Left lobe of liver (tissue), 2 donors: ENCODE measurements at places on chromosomes 1 and 21. TPM values are rescaled to one million over a fixed set of nuclear protein-coding genes. Genes with fewer than 3 reads are reported as not detected.

DNA sequence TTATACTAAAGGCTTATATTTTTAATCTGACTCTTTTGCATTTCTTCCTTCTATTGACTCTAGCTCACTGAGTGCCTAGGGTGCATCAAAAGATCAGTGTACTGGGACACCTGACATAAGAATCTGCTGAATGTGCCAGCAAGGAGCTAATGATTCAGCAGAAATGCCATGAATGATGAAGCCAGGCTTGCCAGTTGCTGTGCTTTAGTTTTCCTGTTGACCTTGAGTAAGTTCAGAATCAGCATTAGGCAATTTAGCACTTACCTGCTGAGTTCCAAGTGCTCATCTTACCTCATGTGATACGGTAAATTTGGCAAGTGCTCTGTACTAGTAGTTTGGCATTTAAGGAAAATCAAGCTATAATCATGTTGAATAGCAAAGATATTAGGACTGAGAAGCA lies 523.2 kb upstream of the B3GALT2 start:
- no peak for DNase-seq

Gene MACF1
- total RNA-seq, result 89.9 TPM

Gene NBPF4
- total RNA-seq, result not detected

DNA sequence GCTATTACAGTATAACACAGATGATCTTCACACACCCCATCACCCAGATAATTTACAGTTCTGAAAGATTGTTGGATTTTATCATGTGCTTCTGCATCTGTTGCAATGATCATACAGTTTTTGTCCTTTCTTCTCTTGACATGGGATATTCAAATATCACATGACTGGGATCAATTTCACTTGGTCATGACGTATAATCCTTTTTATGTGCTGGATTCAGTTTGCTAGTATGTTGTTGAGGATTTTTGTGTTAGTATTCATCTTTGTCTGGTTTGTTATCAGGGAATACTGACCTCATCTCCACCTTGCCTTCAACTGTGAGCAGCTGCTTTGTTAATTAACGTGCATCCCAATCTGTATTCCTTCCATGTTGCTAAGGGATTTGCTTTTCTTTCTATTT lies 44.7 kb upstream of the DISC1 start:
- DNase-seq, result no peak

GRCh38 chr1:200888349-200888838 lies 6.3 kb upstream of the INAVA start:
- no peak for DNase-seq
